ENCODE measurements at places on chromosomes 16 and 17.

DNA sequence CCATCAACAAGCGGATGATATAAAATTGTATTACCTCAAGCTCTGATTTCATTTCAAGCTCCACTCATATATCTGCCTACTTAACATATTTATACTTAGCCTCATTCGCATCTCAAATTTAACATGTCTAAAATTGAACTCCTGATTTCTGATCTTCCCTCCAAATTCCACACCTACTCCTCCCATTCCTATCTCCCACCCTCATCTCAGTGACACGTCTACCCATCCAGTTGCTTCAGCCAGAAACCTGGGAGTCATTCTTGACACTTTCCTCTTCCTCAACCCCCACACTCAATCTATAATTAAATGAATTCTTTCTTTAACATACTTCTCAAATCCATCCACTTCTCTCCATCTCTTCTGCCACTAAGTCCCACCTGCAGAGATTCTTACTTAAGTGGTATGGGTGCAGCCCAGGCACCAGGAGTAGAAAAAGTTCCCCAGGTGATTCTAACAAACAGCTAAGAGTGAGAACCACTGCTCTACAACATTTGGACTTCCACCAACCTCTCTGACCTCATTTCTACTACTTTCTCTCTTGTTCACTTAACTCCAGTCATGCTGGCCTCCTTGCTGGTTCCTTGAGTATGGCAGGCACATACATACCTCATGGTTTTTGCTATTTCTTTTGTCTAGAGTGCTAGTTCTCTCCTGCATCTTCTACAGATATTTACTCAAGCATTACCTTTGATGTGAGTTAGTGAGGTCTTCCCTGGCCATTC lies 18.1 kb downstream of the SPOP start:
- DNase-seq, result no peak

GRCh38 chr16:3879887-3880564 lies 487 bp downstream of the CREBBP start:
- DNase-seq, result no peak

GRCh38 chr16:85164431-85164830 lies 52.2 kb upstream of the CIBAR2 start:
- DNase-seq, result no peak

- DNase-seq, result no peak
Measured at GRCh38 chr16:80164966-80165550, 375.7 kb upstream of the DYNLRB2 start.

- DNase-seq, result no peak
Measured at GRCh38 chr17:39166437-39167335, 725 bp upstream of the ARL5C start.

DNA sequence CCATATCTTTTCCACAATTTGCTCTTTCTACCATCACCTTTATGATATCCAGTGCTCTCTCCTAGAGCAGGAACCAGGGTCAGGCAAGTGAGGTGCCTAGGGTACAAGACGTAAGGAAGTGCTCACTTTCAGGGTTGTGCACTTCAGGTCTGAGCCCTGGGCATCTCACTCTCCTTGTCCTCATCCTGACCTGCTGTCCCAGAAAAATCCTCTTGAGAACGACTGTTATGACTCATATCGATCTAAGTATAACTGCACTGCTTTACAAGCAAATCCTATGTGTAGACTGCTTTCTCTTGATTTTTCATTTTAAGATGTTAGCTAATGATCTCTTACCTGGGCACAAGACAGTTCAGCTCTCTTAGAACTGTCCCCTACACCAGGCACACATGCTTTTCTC lies 100.1 kb downstream of the TMEM100 start:
- no peak for DNase-seq

GRCh38 chr16:87131061-87131995 lies 185.9 kb downstream of the C16orf95 start:
- no peak for DNase-seq

DNA sequence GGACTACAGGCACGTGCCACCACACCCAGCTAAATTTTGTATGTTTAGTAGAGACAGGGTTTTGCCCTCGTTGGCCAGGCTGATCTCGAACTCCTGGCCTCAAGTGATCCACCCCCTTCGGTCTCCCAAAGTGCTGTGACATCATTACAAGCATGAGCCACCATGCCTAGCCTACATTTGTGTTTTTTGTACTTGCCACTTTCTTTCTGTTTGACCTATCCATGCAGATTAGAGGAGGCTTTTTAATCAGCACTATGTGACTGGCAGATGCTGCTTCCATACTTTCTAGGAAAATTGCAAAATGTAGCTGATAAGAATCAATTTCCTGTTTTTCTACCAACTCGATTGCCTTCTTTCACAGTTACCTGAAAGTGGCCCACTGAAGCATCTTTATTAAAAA lies 57.3 kb downstream of the B9D1 start:
- no peak for DNase-seq

DNA sequence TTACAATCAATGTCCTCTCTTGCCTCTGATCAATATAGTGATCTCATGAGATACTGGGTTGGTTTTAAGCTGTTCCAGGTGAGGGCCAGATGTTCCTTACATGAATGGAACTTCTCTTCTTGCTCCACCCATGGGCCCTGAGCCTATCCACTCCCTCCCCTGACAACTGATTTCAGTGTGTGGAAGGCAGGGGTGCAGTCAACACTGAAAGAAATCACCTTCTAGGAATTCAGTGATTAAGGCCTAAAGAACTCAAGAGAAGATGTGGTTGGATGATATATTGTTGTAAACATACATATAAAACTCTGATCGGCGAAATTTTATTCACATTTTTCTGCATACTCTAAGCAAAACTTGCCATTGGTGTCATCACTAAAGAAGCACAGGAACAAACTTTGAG lies 6.7 kb upstream of the GOSR2 start:
- DNase-seq, result no peak

- DNase-seq, result no peak
Measured at GRCh38 chr17:78541488-78542206, 35.5 kb downstream of the DNAH17 start.
